ENCODE measurements at places on chromosomes 11 and 22.

GRCh38 chr11:117898059-117898458, 21.6 kb upstream of the FXYD6 start:
- no peak for DNase-seq

DNA sequence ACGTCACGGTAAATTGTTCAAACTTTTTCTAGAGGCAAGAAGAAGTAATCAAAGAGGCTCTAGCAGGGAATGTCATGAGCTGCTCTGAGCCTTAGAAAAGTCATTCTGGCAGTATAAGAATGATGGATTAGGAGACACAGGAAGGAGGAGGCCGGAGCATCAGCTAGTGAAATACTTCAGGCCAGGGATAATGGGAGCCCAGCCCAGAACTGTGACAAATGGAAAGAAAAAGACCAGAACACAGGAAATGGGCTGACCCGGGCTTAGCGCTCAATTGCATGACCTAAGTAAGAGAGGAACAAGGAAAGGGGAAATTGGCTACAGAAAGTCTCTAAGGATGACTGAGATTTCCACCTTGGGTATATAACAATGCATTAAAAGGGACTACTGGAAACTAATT, 108.6 kb downstream of the LARGE1 start:
- DNase-seq, result no peak

- no peak for DNase-seq
Measured at GRCh38 chr22:49869845-49870712, 16.4 kb downstream of the ZBED4 start.

GRCh38 chr22:30217698-30218560, 28.6 kb downstream of the LIF start:
- DNase-seq, result no peak

DNA sequence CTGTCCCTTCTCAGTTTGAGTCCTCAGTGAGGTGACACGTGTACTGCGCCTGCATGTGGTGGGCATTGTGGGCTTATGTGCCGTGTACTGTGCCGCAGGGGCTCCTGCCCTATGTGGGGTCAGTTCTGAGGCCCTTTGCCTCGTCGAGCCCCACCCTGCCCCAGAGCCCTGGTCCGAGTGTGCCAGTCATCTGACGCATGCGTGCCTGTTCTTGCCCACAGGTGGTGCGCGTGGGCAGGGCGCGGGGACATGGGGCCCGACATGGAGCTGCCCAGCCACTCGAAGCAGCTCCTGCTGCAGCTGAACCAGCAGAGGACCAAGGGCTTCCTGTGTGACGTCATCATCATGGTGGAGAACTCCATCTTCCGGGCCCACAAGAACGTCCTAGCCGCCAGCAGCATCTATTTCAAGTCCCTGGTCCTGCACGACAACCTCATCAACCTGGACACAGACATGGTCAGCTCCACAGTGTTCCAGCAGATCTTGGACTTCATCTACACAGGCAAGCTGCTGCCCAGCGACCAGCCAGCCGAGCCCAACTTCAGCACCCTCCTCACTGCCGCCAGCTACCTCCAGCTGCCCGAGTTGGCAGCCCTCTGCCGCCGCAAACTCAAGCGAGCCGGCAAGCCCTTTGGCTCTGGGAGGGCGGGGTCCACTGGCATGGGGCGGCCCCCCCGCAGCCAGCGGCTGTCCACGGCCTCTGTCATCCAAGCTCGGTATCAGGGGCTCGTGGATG, 22.3 kb upstream of the TMEM191C start:
- DNase-seq, result no peak

DNA sequence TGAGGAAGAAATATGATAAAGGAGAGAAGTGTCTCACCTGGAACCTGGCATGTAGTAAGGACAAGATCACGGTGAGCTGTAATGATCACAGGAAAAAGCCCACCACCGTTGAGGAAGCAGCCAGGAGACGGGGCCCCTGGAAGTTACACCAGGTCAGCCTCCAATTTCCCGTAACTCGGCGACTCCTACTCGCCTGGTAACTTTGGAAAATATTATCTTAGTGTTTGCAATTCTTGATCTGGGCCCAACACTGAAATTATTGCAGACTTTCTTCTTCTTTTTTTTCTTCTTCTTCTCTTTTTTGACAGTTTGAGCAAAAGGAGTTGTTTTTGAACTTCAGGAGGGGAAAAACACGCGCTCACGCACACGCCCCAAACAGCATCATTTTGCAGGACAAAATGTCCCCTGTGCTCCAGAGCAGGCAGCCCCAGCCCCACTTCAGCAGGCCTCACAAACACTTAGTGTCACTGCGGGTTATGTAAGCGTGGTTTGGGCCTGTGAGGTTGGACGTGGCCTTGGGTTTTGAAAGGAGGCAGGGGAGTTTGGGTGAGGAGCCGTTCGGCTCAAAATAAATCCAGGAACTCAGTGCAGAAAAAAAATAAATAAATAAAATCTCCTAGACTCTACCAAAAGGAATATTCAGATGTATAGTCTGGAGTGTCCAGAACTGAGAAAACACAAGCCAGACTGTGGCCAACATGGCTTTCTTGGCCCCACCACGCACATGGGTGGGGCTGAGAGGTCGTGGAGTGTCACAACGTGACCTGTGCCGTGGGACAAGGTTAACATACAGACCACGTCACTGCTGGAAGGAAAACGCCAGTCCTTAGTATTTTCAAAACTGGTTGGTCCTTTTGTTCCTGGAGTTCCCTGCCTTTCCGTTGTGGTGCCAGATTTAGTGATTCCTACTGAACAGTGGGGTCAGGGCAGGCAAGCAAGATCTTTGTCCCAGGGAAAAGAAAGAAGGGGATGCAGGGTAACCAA, 26.3 kb upstream of the MN1 start:
- DNase-seq, result no peak

- no peak for DNase-seq
Measured at GRCh38 chr11:73414977-73415651, 38.9 kb downstream of the RELT start.

DNA sequence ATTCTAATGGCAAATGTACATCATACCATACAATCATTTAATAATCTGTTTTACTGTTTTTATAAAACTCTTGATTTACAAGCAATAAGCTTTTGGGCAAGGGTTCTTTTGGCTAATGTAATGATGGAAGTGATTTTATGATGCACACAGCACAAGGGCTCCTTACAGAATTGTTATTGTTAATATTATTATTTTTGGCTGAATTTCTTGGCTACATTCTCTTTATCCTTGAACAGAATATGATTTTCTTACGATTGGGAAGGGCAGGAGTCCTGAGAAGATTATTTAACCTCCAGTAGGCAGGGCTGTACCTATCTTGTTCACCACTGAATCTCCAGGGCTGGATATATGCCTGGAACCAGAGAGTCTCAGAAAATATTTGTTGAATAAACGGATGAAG, 70.4 kb upstream of the ARHGAP20 start:
- DNase-seq, result no peak
